Stimulated activated CD4-positive, alpha-beta T cell treated with anti-CD3 and anti-CD28 coated beads, TNF-alpha, amount 100 ng/mL, for 24 hours (primary cell): ENCODE measurements at places on chromosomes 2 and 18.

- no peak for DNase-seq
These were observed 199.6 kb downstream of the BCL11A start for GRCh38 chr2:60353863-60354262.

DNA sequence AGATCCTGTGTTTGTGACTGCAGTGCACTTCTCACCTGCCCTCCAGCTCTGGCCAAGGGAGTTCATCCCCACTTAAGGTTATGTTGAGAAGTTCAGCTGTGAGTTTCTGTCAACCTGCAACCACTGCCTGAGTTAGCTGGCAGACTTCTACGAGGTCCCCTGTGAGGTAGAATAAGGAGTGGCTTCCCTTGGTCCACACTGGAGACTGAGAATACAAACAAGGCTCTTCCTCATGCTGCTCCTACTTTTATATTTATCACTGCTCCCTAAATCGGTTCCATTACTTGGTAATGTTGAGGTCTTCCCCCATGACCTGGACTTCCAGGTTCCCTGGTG is 353.2 kb upstream of the CWC22 start:
- no peak for DNase-seq

- DNase-seq: no peak
These were observed 71.7 kb downstream of the TPGS2 start for GRCh38 chr18:36757081-36757480.

GRCh38 chr2:2704428-2705090 is 373.5 kb upstream of the MYT1L start:
- DNase-seq: no peak

- no peak for DNase-seq
These were observed 230.0 kb upstream of the MGAT5 start for GRCh38 chr2:134023854-134024253.

- DNase-seq: no peak
These were observed 65.7 kb downstream of the TMEM18 start for GRCh38 chr2:611519-611918.

- DNase-seq: no peak
These were observed 31.0 kb downstream of the SP100 start for GRCh38 chr2:230447036-230447435.

DNA sequence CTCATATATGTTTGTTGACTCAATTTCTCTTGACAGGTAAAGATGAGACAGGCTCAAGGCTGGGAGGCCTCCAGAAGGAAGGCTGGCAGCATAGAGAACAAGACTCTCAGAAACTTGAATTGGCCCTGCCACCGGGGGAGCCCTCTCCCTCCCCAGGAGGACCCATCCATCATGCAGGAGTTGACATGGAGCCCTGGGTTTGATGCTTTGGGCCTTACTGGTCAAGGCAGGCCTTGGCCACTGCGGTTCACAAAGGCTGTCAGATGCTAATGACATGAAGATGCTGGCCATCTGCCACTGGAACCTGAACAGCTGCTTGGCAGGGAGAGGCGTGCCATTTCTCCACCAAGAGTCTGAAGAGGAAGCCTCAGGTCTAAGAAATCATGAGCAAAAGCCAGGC is 193.6 kb downstream of the MTCL1 start:
- DNase-seq: no peak

GRCh38 chr2:233130024-233130423 is 69.9 kb downstream of the INPP5D start:
- DNase-seq: no peak

- no peak for DNase-seq
These were observed 4.1 kb downstream of the SPATS2L start for GRCh38 chr2:200310545-200310971.

DNA sequence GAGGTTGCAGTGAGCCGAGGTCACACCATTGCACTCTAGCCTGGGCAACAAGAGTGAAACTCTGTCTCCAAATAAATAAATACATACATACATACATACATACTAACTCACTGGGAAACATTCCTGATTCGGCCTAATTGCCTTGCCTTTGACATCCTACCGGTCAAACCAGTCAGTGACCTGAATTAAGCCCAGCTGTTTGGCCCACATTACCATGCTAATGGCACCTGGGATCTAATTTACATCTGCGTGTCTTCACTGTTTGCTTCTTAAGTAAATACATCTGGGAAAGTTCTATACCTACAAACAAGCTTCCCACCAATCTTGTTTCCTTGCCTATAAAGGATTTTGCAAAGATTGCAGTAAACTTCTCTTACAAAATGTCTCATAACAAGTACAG is 230.2 kb upstream of the ZC3H15 start:
- no peak for DNase-seq

DNA sequence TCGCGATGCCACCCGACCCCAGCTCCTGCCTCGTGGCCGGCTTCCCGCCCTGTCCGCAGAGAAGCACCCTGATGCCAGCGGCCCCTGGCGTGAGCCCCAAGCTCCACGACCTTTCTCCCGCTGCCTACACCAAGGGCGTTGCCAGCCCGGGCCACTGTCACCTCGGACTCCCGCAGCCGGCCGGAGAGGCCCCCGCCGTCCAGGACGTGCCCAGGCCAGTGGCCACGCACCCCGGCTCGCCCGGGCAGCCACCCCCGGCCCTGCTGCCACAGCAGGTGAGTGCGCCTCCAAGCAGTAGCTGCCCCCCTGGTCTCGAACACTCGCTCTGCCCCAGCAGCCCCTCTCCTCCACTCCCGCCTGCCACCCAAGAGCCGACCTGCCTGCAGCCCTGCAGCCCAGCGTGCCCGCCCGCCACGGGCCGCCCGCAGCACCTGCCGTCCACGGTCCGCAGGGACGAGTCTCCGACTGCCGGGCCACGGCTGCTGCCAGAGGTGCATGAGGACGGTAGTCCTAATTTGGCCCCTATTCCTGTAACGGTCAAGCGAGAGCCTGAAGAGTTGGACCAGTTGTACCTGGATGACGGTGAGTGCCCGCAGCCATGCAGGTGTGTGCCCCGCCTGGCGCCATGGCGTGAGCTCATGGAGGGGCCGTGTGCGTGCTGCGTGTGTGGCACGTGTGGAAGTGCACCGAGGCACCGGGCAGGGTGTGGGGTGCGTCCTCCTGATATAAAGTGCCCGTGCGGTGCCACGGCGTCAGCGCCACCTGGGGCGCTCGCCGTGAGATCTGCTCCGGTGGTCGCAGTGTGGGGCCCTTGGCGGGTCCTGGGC is 90.8 kb downstream of the NFATC1 start:
- DNase-seq: no peak

DNA sequence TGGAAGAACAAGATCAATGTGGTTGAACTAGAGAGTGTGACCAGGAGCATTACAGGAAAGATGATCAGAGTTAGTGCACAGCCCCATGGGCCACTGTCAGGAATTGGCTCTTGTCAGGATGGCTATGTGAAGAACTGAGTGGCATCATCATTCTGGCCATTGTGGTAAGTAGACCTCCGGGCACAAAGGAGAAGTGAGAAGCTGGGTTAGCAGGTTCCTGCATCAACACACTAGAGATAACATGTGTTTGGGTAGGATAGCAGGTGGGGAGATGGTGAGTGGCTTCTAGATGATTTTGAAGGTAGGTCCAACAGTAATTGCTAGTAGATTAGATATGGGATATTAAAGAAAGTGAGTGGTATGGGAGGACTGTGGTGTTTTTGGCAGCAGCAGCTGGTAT is 408.2 kb downstream of the TSN start:
- DNase-seq: no peak

DNA sequence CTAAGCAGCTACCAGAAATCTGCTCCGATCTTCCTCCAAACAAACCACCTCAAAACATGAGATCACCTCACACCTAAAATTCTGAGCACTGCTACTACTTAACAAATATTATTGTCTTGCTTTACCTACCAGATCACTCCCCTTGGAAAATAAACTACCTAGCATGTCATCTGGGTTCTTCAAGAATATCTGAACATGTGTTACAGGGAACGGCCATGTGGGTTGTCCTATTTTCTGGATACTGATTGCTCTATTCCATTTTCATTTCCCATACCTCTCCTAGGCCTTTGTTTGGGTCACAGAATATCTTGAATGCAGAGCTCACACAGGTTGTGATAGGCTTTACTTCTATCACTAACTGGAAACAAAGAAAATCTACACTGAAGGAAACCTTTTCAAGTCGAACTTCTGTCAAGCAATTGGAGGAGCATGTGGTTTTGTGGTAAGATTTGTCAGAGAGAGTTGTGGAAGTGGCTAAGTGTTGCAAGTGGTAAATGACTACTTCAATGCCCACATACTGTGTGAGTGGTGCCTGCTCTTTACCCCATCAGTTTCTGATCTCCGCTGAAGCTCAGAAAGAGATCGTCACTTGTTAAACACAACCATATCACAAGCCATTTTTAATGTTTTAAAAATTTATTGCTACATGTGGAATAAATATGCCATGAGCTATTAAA is 739.1 kb upstream of the ZEB2 start:
- no peak for DNase-seq

DNA sequence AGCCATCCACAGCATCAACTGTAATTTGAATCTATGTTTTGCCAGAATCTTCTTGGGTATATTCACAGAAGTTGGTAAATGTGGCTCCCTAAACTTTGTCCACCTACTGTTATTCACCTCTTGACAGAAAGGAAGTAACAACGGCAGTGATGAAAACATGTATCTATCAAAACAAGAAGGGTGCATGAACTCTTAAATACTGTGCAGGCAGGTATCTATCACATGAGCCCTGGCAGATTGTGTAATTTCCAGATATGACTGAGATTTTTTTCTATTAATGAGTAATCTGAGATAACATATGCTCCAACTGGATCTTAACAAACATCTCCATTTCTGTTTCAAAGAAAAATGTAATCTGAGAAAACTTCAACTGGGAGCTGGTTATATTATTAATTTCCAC is 36.6 kb downstream of the SFT2D3 start:
- no peak for DNase-seq

DNA sequence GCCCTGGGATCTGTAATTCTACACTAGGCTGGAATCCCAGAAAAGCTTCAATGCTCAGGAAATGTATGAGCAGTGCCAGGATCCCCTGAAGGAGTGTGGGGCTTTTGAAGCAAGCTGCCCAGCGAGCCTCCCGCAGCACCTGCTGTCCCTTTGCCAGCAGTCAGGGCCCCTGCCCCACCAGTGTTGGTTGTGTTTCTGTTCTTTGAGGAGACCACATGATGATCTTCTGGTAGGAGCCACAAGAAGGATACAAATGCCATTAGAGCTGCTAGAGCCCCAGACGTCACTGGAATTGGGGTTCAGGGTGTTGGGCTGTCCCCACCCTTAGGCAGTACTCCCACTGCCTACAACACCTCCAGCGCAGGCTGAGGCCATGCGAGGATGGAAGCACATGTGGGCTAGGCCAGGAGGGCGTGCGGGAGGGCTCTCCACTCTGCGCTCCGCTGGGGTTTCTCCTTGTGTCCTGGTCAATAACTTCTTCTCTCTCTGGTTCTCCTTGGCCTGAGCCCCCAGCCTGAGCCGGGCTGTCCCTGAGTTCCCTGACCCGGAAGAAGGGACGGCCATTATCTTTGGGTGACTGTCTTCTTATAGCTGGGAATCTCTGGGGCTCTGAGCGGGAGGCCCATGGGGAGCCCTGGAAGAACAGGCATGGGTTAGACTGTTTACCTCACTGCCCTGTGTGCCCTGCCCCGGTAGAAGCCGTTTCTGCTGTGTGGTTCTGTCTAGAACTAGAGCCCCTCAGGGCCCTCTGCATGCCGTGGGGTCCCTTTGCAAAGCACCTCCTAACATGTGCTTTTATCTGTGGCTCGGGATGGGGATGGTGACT is 73.9 kb downstream of the LRRFIP1 start:
- no peak for DNase-seq

DNA sequence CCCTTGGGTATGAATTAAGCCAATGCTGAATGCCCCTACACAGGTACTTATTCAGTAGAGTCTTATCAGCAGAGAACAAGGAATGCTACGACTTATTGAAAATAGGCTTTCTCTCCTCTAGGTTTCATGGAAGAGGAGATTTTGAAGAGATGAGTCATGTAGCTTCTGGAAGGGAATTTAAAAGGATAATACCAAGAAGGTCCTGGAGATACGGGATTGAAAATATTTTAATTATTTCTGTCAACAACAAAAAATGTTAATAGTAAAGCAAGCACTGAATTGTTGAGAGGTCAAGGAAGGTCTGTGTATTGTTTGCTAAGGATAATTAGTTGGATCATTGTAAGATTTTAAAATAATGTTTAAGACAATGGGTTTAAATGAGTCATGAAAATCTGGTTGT is 293.0 kb upstream of the SPHKAP start:
- DNase-seq: no peak

DNA sequence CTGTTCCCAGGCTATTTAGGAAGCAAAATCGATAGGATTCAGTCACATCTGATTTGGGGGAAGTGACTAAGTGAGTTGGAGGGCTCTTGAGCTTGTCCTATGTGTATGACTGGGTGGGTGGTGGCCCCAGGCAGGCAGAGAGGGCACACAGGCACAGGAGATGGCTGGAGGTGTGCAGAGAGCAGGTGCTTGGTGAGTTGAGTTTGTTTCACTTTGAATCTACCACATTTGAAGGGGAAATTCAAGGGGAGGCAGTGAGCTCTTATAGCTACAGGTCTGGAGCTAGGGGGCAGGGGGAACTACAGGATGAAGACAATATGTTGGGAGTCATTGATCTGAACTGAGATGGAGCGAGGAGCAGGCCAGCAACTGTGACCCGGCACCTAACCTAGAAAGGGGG is 42.5 kb upstream of the TMEM200C start:
- no peak for DNase-seq

DNA sequence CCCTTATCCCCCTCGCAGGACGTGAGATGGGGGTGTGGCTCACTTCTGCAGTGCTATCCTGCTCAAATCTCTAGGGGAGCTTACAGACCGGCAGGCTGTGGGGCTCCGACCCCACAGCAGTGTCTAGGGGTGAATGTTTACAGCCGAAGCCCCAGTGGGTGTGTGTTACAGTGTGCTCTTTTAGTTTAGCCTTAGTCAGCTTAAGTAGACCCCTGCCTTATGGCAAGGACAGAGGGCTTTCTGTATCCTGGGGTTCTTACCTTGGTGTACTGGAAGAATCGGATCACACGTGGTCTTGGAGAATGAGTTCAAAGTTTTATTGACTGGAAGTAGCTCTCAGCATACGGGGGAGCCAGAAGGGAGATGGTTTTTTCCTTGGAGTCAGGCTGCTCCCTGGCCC is 348.2 kb upstream of the GYPC start:
- DNase-seq: no peak

GRCh38 chr2:221767106-221768012 is 195.3 kb upstream of the EPHA4 start:
- DNase-seq: no peak

DNA sequence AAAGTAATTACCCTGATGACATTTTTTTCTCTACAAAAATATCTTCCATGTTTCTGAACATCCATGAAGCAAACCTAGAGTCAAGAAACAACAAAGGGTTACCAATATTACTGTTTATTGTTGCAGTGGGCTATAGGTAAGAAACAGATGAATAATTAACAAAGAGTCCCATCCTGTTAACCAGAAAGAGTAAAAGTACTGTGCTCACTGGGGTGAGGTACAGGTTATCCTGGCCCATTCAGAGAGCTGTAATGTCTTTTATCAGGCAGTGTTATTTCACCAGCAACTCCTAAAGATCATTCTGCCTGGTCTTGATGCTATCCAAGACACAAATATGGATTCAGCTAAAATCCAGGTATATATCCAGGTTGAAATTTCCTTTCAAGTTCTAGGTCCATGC is 754.9 kb downstream of the SATB2 start:
- DNase-seq: no peak
